ENCODE measurements at places on chromosomes 6 and 20.

DNA sequence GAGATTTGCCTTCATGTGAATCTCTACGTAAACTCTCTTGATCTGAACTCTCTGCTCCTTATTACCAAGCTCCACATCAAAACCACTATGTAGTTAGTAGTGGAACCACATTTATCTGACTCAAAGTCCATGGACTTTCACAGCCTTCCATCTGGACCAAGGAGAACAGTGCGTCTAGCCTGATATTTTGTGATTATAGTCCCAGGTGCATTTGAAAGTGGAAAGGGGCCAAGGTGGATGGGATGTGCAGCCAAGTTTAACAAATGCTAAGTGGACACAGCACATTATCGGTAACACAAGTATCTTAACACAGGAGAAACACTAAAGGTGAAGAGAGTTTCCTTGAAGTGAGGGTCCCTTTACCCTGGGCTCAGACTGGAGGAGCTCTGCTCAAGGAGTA lies 281.2 kb upstream of the SGK1 start:
- no peak for DNase-seq

GRCh38 chr6:109854541-109855308 lies 123.4 kb upstream of the GPR6 start:
- no peak for DNase-seq

- DNase-seq, result no peak
These were observed 30.8 kb downstream of the AGPAT4 start for GRCh38 chr6:161242779-161243693.

- DNase-seq, result no peak
These were observed 1.1 kb downstream of the GJA10 start for GRCh38 chr6:89895276-89895874.

GRCh38 chr6:121686611-121687023 lies 251.2 kb downstream of the GJA1 start:
- no peak for DNase-seq

DNA sequence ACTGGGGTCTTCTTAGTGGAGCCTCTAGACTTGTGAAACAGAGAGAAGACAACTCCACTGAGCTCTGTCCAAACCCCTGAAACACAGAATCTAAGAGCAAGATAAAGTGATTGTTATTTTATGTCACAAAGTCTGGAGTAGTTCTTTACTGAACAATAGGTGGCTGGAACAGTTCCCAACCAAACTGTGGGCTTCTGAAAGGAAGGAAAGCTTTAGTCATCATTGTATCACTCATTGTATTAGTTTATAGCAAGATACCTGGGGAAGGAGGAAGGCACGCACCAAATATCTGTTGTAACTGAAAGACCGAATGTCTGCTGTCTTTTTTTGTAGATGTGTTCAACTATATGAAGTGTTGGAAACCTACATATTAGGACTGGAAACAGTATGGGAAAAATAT lies 284.9 kb upstream of the TBX18 start:
- no peak for DNase-seq

GRCh38 chr6:84575264-84575663 lies 189.1 kb downstream of the TBX18 start:
- DNase-seq, result no peak

GRCh38 chr20:36435592-36436541 lies 105.5 kb upstream of the MYL9 start:
- DNase-seq, result peak; percentile 74

DNA sequence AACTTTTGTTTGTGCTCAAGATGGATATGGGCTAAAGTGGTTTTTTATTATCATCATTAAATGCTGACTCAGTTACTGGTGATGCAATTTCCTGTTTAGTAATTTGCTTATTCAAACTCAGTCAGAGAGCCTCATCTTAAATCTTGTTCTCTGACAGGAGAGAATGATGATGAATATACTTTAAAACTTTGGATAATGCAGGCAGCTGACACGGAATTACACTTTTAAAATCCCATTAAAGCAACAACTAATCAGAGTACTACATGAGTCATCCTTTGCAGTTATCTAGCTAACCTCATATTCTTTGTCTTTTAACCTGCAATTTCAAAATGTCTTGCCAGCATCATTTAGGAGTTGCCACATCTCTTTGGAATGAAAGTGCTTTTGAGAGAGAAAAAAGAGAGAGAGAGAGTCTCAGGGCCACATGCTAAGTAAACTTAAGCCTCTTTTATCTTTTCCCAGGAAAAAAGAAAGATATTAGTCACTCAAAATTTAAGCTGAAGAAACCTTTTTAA lies 9.2 kb upstream of the C6orf141 start:
- DNase-seq, result no peak

GRCh38 chr6:14468647-14469321 lies 351.2 kb downstream of the CD83 start:
- no peak for DNase-seq

DNA sequence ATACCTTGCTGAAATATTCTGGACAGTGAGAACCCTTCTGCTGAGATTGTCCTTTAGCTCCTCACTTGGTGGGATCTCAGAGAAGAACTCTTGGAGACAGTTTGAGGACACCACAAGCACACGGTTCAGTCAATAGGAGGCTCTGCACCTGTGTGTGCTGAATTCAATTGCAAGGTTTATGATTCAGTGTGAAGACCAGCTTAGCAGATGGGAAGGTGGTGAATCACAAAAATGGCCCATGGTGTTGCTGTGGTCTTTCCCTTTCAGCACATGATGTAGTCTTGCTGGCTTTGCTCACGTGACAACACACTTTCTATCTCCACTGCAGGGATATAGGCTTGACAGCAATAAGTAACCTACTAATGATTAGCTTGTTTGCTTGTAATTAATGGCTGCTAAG lies 270.3 kb downstream of the SLC24A3 start:
- no peak for DNase-seq

DNA sequence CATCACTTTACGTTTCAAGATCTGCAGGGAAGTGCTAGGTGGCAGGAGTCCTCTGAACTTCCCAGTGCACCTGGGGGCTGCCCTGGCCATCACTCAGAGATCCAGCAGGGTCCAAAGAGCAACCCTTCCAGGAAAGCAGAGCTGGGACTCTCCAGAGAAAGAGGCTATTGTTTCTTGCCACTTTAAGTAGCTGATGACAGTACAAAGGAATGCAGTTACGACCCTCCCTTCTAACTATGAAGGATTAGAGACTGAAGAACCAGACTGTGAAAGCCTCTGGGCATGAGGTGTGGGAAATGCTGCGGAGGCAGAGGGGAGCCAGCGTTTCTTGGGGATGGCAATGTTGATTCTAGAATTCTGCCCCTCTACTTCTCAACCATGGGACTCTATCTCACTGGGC lies 189.1 kb upstream of the SUPT3H start:
- no peak for DNase-seq

- DNase-seq, result no peak
These were observed 8.2 kb upstream of the MTHFD1L start for GRCh38 chr6:150857062-150857944.

GRCh38 chr6:113356139-113356538 lies 501.0 kb upstream of the MARCKS start:
- no peak for DNase-seq

DNA sequence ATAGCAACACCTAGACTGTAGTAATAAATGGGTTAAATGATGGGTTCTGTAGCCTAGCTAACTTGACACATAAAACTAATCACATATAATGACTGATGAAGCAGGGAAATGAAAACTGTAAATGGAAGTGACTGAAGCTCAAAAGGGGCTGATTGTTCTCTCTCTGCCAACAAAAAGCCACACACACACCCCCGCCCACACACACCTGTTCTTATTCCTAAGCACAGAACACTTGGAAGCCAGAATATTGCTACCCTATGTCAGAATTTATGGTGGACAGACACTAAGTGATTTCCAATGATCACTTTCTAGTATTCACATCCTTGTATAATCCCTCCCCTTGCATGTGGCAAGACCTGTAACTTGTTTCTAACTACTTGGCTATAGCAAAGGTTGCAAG lies 603.5 kb downstream of the UTRN start:
- no peak for DNase-seq

DNA sequence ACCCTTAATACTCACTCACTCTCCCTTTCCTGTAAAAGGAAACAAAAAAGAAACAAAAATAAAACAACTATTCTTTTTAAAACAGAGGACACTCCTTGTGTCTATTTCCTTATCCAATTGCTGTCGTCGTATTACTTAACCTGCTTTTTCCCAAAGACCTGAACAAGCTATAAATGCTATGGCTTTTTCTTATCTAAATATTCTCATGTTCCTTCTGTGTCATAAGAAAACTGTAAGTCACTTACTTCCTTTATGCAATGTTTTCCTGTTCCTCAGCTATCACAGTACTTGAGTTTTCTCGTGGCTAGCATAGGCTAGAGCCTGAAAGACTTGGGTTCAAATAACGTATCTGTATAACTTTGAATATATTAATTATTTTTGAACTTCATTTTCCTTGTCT lies 99.2 kb downstream of the IRAK1BP1 start:
- no peak for DNase-seq

GRCh38 chr6:70956451-70957283 lies at the start of gene B3GAT2:
B3GAT2 (minus strand) TSS chr6:70957060; CDS start chr6:70956429, 631 bp downstream.
- no peak for DNase-seq

GRCh38 chr20:43799150-43799711 lies 72.4 kb upstream of the GTSF1L start:
- no peak for DNase-seq

All from T-helper 22 cell (primary cell).